Pulmonary artery endothelial cell (primary cell): ENCODE measurements at places on chromosomes 13 and 19.

DNA sequence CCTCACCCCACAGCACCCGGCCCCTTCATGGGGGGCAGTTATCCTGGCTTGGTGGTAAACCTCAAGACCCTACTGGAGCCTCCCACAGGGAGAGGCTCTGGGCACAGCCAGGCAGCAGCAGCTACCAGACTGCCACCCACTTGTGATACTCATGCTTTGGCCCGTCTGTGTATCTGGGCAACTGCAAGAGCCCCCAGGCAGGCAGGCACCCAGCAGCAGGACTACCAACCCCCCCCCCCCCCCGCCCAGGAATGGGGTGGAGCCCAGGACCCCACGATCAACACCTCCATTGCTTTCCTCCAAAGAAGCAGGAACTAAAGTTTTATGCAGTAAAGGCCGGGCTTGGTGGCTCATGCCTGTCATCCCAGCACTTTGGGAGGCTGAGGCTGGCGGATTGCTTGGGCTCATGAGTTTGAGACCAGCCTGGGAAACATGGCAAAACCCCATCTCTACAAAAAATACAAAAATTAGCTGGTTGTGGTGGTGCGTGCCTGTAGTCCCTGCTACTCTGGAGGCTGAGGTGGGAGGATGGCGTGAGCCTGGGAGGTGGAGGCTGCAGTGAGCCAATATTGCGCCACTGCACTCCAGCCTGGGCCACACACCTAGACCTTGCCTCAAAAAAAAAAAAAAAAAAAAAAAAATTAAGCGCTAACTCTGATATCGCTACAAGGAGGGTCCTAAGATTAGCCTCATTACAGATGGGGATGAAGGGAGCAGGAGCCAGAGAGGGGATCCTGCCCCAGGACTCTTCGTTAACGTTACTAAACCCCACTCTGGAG is 1.1 kb upstream of the LYL1 start:
- no peak for DNase-seq

GRCh38 chr19:37905946-37906868 is at the start of gene WDR87:
TSS of gene WDR87 (minus strand) at chr19:37906594. CDS start at chr19:37898239, 8,355 bp downstream.
- no peak for DNase-seq

DNA sequence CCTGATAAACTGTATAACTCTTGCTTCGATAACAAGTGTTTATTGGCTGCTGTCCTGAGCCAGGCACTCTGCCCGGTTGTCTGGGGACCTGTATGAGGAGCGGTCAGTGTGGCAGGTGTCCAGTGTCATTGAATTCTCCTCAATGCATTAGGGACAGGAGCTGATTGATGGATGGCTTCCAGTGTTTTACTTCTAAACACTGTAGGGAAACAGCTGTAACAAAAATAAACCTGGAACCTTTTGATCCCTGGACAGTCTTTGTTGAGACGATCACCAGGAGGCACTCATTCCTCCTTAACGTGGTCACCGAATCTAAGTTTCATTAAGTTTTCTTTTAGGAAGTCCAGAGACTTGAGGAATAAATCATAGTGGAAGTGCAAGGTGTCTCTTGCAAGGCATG is 17.9 kb downstream of the UBAC2 start:
- no peak for DNase-seq

DNA sequence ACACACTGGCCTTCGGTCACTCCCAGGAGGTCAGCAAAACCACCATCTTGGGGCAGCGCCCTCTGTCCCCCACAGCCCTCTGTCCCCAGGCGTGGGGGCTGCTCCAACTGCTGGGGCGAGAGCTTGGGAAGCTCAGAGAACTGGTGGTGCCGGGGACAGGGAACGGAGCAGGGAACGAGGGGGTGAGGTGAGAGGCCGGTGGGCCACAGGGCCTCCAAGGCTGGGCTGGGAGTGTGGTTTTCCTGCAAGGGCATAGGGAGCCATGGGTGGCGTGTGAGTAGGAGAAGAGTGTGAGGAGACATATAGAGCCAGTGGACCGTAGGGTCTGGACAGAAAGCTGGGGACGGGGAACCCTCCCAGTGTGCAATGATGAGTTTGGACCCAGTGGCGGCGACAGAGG is 34.1 kb downstream of the F2RL3 start:
- DNase-seq, result no peak

GRCh38 chr19:18599485-18599884 is 7.1 kb downstream of the CRLF1 start:
- no peak for DNase-seq

DNA sequence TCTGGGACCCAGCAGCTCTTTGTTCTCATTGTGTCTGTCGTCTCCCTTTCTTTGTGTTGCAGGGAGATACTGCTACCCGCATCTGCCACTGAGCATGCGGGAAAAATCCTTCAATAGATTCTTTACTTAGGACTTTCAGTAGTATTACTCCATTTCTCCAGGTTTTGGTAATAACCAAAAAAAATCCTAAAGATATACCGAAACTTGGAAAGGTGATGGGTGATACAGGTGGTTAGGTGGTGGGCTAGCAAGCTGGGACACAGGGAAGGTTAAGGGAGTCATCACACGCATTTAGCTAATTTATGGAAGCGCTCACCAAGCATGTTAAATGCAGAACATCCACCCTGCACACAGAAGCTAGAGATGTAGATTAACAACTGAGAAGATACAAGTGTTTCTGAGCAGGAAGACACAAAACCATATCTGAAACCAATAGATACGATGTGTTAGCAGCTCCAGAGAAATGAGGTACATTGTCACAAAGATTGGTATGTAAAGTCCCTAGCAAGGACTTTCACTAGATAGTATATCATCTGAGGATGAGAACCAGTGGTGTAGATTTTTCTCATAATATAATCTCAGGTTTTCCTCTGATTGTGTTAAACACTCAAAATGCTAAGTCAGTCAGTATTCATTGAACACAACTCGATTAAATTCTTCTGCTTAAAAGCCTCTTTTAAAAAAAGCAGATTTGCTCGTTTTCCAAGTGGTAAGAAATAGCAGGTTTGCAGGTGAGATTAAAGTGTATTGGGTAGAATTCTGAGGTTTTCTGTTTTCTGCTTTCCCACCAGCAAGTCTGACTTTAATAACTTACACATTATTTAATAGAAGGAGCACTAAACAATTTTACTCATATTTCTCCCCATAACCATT is 1.2 kb upstream of the SLAIN1 start:
- no peak for DNase-seq

DNA sequence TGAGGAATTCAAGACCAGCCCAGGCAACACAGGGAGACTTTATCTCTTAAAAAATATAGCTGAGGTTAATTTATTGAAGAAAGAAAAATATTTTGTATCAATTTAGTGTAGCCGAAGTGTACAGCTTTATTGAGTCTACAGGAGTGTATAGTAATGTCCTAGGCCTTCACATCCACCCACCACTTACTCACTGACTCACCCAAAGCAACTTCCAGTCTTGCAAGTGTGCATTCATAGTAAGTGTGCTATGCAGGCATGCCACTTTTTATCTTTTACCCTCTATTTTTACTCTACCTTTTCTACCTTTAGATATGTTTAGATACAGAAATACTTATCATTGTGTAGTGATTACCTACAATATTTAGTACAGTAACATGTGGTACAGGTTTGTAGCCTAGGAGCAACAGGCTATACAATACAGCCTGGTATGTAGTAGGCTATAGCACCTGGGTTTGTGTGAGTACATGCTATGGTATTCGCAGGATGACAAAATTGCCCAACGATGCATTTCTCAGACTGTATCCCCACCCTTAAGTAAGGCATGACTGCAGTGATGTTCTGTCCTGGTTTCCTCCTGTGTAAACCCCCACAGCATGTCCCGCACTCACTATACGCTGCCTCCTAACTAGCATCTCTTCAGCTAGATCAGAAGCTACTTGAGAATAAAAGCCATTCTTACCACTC is 15.3 kb upstream of the ATP12A start:
- DNase-seq, result no peak

DNA sequence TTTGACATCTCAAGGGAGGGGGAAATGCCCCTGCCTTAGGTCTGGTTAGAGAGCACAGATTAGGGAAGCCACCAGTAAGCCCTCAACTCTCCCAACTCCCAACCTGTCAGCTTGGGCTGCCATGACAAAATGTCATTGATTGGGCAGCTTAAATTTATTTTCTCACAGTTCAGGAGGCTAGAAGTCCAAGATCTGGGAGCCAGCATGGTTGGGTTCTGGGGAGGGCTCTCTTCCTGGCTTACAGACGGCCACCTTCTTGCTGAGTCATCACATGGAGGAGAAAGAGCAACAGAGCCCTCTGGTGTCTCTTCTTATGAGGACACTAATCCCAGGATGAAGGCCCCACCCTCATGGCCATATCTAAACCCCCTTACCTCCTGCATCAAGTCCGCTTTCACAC is 24.2 kb downstream of the C19orf12 start:
- no peak for DNase-seq

- DNase-seq, result no peak
Observed at GRCh38 chr19:34508540-34508939, 27.0 kb downstream of the WTIP start.

DNA sequence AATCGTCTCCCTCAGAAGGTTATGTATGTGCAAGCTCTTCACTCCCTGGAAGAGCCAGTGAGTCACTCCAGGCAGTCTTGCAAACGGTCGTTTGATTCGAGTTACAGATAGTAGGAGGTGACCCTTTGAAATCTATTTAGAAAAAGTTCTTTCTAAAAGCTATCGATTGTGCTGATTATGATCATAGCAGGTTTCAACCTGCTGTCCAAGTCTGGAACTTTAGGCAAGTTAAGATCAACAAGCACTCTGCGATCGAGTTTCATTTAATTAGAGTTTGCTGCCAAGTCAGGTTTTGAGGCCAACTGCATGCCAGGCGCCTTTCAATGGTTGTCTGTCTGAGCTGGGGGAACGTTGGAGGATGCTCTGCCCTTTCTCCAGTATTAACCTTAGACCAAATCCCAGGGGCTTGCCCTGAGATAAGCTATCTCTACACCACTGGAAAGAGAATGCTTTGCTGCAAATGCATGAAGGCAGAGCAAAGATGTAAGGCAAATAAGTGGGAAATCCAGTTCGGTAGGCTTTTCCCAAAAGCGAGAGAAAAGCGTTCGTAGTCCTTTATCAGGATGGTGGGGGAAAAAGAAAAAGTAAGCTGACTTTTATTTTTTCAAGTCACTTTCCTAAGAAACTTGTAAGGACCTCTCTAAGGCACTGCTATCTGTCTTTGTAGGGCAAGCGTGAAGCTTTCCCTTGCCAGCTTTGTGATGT is 287.5 kb downstream of the ATP8A2 start:
- no peak for DNase-seq

DNA sequence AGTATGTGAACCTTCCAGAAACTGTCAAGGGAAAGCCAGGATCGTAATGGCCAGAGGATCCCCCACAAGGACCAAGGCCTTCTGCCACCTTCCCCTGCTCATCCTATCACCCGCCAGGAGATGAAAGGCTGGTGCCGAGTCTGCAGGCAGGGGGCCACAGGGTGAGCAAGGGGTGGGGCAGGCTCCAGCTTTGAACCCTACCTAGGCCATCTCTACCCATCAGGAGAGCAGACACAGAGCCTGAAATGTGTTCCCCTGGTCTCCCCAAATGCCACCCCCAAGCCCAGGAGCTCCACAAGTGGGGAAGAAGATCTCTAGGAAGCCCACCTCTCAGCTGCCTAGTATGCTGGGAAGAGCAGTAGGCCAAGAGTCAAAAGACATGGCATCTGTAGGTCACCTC is 95.1 kb downstream of the KCTD15 start:
- DNase-seq, result no peak

DNA sequence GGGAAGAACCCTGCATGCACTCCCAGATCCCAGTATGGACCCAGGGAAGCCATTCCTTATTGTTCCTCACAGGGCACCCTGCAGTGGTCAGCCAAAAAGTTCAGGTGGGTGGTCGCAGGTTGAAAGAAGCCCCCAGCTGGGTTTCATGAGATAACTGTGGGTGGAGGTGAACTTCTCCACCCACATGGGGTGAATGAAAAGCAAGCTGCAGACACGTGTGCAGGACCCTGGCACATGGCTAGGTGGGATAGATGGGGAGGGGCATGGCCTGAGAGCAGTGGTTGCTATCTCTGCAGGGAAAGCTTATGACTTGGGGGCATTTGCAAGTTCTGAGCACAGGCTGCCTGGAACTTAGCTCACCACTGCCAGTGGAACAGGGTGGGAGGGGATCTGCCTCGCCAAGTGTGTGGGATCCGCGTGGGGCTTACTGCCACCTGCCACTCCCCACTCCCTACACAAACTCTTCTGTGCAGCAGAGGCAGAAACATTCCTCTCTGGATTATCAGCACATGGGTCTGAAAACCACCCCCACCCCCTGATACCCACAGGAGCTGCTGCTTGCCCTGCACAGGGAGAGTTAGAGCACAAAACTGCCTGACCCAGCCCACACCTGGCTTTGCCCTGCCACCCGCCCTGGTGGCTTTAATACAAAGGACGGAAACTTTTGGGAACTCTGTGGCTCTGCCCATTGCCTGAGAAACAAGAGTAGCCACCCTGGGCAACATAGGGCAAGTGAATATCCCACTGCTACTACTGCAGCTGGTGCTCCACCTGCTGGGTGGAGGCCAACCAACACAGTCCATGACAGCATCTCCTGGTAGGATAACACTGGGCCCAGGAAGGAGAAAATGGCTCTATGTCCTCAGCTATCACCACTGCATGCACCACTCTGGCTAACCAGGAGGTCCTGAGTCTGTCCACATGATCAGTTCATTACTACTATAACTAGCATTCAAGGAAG is 24.4 kb downstream of the PLA2G4C start:
- no peak for DNase-seq

GRCh38 chr19:29665826-29666577 is 741 bp downstream of the PLEKHF1 start:
- DNase-seq, result no peak

DNA sequence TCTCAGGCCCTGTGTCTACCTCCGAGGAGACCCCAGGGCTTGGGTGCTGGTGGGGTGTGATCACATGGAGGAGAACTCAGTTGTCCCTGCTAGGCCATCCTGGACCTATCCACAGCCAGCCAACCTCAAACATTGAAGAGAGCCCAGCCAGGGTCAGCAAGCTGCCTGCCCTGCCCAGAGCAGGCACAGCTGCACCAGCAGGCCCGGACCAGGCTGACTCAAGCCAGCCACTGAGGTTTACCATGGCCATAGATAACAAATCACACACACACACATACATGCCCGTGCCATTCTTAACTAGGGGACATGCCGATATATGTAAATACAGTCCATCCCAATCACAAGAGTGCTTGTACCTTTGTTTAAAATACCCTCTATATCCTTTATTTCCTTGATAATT is 8.1 kb downstream of the ARHGEF7 start:
- DNase-seq, result no peak

GRCh38 chr13:54647275-54647674 is 1618.7 kb downstream of the OLFM4 start:
- no peak for DNase-seq

- no peak for DNase-seq
Observed at GRCh38 chr19:39341129-39341718, 997 bp upstream of the SAMD4B start.

GRCh38 chr13:72383646-72384045 is 343.8 kb downstream of the MZT1 start:
- DNase-seq, result no peak

GRCh38 chr13:48334534-48335127 is 31.1 kb downstream of the RB1 start:
- no peak for DNase-seq

- DNase-seq, result no peak
Observed at GRCh38 chr13:81171065-81171647, 830.2 kb upstream of the SPRY2 start.
